Substantia nigra (tissue), 51 donors: ENCODE measurements at places on chromosomes 11 and 22.

DNA sequence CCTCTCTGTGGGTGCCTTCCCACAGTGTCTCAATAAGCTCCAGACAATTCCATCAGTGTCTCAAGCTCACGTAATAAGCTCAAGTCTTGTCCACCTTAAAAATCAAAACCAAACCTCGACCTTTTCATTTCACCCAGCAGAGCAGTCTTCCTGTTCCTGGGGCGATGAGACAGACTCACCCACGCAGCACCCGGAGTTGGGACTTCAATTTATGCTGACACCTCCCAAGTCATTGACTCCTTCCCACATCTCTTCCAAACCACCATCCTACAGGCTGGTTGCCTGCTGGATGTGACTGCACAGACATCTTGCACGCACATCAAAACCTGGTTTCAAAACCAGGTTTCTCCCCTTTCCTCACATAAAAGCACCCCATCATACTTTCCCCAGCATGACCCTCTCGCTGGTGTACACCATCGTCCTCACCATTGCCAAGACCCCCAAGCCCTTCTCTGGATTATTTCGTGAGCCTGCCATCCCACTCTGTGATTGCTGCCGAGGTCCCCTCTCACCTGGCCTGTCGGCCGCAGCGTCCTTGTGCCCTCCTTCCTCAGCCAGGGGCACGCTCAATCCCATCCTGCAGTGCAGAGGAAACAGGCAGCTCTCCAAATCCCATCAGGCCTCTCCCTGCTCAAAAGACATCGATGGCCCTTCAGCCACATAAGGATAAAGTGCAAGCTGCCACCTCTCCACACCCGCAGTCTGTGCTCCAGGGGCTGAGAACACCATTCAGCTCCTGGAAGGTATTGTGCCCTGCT is 45.1 kb upstream of the FBXO3 start:
- no peak for DNase-seq

GRCh38 chr11:125756050-125756449 is 10.0 kb downstream of the PATE1 start:
- no peak for DNase-seq

DNA sequence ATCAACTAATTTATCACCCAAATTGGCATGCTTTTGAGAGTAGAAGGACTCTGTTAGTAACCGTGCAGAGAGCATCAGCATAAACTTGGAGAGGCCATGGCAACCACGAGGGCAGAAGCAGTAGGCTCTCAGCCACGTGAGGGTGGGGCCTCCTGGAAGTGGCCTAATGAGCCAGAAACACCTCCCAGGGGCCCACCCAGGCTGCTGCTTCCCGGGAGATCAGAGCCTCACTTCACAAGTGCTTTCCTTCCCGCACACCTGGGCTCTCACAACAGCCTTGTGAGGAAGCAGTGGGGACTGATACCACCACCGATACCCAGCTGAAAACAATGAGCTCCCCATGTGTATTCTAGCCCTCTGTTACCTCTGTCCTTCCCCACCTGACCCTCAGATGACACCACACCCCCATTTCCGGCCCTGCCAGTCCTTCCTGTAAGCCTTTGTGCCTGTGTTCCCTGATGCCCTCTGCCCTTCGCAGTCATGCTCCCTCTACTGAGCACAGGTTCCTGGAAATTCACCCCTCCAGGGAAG is 17.0 kb downstream of the TRIM29 start:
- DNase-seq, result no peak

- DNase-seq, result no peak
Observed at GRCh38 chr11:78916759-78917158, 342.1 kb upstream of the NARS2 start.

DNA sequence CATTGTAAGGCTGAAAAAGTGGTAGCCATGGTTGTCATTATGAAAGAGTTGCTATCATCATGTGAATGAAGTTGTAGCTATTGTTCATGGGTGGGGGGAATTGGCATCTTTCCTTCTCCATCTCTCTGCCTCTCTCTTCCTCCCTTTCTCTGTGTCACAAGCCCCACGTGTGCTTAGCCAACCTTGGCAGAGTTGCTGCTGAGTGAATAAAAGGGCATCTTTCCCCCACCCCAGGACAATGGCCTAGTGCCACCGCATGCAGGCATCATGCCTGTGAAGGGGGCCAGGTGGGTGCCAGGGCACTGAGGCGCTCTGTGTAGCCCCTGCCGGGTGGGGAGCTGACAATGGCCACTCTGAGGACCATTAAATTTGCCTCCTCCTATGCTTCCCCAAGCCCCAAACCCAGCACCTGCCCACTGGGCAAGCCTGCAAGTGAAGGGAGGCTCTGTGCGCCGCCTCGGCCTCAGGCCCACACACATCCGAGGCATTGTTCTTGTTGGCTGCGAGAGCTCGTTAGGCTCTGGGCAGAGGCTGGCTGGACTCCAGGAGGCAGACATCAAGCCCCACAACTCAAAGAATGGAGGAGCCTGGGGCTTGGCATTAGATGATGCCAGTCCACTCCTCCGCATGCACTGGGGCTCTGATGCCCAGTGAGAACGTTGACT is 103.9 kb downstream of the SEZ6L start:
- peak; percentile 48 for DNase-seq

- DNase-seq, result no peak
Observed at GRCh38 chr11:64891215-64891848, 12.9 kb upstream of the EHD1 start.

GRCh38 chr11:16169956-16170847 is 186.1 kb downstream of the SOX6 start:
- DNase-seq, result no peak

- DNase-seq, result no peak
Observed at GRCh38 chr11:74206746-74207145, 35.7 kb downstream of the PPME1 start.

DNA sequence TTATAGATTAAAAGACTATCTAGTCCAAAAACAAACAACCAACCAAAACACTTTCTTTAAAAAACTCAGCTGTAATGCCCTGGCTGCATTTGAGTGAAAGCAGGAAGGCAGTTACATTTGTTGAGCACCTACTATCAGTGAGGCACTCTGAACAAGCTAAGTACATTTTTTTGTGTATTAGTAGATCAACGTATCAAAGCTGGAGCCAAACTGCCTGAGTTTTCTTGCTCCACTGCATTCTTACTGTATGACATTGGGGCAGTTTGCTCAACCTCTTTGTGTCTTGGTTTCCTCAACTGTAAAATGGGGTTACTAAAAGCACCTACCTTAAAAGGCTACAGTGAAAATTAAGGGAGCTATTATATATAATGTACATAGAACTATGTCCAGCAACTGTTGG is 22.0 kb downstream of the COA4 start:
- no peak for DNase-seq

- DNase-seq, result no peak
Observed at GRCh38 chr22:27745809-27746208, 55.7 kb downstream of the MN1 start.

DNA sequence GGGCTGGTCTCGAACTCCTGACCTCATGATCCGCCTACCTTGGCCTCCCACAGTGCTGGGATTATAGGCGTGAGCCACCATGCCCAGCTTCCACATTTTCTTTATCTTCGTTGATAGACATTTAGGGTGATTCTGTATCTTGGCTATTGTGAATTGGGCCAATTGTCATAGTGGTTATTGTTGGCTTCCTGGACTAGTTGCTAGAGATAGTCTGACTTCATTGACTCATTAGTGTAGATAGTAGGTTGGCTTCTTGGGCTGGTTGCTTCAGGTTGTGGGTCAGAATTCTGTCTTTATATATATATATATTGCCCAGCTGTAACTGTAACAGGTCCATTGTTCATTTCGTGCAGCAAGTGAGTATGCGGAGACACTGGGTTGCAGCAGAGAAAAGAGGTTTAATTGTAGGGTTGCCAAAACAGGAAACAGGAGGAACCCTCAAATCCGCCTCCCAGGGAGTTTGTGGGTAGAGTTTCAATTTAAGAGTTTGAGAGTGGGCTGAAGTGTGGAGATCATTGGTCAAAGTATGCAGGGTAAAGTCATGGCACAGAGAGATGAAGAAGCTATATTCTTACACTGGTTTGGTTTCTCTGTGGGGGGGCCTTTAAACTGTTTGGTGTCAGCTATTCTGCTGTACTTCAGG is 22.0 kb downstream of the ATG13 start:
- DNase-seq, result no peak

DNA sequence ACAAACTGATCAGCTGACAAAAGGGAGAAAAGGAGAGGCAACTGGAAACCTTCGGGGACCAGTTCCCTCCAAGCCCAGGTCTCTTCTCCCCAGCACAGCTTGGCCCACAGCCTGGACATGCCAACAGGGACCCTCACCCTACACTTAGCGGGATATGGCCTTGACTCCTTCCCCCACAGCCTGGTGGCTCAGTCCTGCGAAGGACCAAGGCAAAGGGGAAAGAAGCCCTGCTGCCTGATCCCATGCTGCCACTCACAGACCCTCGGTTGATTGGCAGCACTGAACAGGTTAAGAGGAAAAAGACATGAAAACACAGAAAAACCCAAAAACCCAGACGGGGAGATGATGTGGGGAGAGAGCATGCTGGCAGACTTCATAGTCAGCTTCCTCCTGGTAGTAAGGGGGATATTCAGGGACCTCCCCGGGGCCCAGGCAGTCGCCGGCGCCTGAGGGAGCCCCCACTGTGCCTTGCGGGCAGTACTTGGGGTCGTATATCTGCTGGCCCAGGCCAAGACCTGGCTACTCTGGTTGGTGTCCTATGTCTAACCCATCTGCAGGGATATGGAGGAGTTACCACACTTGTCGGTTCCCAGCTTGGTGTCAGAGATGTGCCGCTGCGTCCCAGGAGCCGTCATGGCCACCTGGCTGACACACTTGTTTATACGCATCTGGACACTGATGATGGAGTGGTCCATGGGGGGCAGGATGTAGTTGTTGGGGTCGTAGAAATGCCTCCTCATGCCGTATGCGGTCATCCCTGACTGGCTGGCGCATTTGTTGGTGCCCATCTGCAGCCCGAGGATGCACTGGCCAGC is 34.2 kb upstream of the HORMAD2 start:
- no peak for DNase-seq

DNA sequence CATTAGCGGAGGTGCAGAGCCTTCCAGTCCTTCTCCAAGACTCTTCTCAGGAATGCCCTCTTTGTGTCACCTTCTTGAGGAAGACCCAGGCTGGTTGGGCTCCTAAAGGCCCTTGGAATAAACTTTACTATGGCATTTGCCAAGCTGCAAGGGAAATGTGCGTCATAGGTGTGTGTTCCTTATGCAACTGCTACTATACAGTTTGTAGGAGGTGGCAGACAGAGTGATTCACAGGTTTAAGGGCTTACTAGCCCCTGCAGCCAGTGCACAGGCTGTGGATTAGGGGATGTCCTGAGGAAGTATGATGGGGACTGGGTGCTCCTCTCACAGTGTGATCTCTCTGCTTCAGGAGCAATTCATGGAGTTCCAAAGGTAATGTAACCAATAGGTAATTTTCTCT is 74.6 kb downstream of the TENM4 start:
- DNase-seq, result no peak

- DNase-seq, result peak; percentile 46
Observed at GRCh38 chr11:13962562-13963168, at the start of gene SPON1. Gene SPON1, plus strand, starts transcription at chr11:13962723. Its CDS starts 182 bp downstream, at chr11:13962905.

DNA sequence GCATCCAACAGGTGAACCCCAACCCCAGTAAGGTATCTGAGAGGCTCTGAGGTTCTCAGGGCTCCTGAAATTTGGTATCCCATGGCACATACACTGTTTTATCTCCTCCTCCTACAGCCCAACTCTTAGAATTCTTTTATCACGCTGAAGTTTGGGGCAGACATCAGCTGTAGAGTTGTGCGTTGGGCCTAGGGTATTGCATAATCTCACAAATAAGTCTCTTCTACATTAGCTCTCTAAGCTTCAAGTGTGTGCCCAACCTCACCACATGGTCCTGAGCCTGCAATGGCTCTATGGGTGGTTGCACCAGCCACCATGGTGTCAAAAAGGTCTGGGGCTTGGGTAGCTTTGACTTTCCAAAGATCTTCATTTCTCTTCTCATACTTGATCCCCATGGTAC is 603.0 kb downstream of the BUD13 start:
- DNase-seq, result no peak

DNA sequence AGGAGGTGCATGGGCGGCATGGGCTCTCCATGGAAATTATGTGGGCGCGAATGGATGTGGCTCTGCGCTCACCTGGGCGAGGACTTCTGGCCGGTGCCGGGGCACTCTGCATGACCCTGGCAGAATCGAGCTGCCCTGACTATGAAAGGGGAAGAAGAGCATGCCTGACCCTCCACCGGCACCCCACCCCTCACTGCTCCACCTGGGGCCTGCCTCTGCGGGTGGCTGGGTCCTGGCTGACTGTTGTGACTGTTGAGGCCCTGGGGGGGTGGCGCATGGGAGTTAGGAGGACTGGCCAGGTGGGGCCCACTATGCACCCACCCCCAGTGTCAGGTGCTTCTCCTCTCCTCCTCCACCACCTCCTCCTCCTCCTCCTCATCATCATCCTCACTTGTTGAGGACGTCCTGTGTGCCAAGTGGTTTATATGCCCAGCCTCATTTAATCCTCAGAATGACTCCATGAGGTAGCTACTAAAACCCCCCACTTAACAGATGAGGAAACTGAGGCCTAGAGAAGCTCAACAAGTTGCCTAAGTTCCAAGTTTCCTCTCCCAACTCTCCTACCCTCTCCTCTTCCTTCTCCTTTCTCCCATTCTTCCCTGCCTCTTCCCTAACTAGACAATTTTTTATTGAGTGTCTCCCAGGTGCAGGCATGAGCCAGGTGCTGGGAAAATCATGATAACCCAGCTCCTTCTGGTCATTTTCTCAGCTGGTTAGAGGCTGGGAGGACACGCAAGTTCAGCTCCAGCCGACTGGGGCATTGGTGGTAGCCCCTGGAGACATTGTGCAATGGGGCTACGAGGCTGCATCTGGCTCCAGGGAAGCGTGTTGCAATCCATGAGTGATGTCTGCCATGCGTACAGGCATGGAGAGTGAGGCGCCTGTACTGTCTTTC is 2.3 kb downstream of the MYEOV start:
- no peak for DNase-seq

DNA sequence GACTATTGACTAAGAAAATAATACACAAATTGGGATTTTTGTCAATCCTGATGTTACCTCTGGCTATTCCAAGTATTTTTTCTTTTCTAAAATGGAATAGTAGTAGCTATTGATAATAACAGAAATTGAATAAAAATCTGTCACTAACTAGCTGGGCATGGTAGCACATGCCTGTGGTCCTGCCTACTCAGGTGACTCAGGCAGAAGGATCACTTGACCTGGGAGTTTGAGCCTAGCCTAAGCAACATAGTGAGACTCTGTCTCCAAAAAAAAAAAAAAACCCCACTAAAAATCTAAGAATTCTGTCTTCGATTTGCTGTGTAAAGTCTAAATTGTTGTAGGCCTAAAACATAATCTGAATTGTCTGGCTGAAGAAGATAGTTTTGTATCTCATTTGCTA is 42.2 kb downstream of the FAM118A start:
- DNase-seq, result no peak
